ENCODE measurements at places on chromosomes 12 and 14.

- DNase-seq: no peak
Measured at GRCh38 chr12:42360747-42361403, 34.9 kb downstream of the PPHLN1 start.

GRCh38 chr12:24853588-24853987 is 95.3 kb downstream of the BCAT1 start:
- no peak for DNase-seq

DNA sequence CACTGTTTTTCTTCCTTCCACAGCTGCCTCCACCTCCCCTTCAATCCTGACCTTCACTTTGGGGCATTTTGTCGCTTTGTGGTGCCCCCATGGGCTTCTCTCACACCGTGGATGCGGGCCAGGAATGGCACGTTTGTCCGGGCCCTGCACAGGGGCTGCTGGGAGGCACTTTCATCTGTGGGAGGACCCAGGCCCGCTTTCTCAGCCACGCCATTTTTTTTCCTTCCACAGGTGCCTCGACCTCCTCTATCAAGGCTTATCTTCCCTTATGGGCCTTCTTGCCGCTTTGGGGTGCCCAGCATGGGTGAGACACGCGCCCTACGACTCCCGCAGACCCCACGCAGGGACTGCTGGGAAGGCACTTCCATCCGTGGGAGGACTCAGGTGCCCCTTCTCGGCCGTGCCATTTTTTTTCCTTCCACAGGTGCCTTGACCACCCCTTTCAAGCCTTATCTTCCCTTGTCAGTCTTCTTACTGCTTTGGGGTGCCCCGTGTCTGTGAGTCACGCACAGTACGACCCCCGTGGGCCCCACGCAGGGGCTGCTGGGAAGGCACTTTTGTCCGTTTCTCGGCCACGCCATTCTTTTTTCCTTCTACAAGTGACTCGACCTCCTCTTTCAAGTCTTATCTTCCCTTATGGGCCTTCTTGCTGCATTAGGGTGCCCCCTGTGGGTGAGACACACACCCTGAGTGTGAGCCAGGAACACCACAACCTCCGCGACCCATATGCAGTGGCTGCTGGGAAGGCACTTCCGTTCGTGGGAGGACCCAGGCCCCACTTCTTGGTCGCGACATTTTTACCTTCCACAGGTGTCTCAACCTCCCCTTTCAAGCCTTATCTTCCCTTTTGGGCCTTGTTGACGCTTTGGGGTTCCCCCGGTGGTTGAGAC is 270.7 kb downstream of the ALG10 start:
- DNase-seq: no peak

GRCh38 chr12:109645708-109646107 is 67.9 kb upstream of the FAM222A start:
- DNase-seq: no peak

- no peak for DNase-seq
Measured at GRCh38 chr14:100603341-100604120, 16.3 kb upstream of the BEGAIN start.

DNA sequence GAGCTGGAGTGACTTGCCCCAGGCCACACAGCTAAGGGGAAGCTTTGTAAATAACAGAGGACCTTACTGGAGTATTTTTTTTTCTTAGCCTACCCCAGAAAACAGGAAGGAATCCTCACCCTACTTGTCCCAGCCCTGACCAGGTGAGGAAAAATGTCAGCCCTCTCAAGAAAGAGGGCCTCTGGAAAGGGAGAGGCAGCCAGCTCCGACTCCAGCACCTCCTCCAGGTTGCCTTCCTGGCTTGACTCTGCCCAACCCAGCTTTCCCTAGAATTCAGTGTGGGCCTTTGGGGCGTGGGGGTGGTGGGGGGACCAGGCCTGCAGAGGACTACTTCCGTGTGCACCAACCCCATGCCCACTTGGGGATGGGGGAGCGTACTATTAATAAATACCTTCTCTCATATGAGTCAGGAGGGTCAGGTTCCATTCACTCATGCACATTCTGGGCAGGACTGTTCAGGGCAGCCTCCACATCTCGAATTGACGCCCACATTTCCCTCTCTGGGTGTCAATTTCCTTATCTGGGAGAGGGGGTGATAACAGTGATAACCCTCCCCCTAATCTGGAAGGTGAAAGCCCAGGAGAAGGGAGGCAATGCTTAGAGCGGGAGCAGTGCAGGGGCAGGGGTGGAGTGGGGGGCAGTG is 5.2 kb downstream of the RHOF start:
- DNase-seq: no peak

DNA sequence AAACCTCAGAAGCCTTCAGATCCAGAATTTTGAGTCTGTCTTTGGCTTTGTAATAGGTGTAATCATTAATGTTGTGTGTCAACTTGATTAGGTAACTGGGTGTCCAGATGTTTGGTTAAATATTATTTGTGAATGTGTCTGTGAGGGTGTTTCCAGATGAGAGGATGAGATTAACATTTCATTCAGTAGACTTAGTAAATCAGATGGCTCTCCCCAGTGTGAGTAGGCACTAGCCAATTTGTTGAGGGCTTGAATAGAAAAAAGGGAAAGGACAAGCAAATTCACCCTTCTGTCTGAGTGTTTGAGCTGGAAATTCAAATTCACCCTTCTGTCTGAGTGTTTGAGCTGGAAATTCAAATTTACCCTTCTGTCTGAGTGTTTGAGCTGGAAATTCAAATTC is 932.2 kb downstream of the SLC6A15 start:
- no peak for DNase-seq

GRCh38 chr12:68139941-68140340 is 19.6 kb downstream of the IFNG start:
- DNase-seq: no peak

- DNase-seq: no peak
Measured at GRCh38 chr12:103771466-103771865, 69.6 kb downstream of the NT5DC3 start.

GRCh38 chr12:69984241-69984640 is 159.2 kb downstream of the MYRFL start:
- no peak for DNase-seq

DNA sequence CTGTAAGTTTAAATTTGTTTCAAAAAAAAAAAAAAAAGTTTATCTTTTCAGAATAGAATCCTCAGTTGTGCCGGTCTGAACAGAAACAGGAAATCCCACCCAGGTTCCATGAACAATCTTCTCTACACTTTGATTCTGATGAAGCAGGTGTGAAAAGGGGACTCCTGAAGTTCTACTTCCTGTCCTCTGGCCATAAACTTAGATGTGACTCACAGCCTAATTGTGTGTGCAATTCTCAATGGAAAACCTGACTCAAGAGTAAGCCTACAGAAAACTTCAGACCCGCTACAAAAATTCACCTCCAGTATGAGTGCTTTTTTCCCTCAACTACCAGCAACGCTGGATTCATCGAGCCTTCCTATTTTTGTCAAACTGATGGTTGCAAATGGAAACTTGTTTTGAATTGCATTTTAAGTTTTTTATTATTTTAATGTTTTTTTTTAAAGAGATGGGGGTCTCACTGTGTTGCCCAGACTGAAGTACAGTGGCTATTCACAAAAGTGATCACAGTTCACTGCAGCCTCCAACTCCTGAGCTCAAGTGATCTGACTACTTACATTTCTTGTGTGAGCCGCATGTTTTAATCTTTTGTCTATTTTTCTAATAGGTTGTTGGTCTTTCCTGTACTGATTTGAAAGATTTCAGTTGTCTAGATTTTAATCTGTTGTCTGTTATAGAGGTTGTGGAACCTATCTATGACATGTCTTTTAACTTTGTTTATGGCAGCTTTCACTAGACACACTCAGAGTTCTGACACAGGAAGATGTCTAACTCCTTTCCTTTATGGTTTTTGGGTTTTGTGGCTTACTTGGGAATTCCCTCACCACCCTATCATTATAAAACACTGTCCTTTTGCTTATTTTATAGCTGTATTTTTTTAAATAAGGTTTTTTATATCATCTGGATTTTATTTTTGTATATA is 37.6 kb downstream of the ATG14 start:
- DNase-seq: peak; percentile 84

DNA sequence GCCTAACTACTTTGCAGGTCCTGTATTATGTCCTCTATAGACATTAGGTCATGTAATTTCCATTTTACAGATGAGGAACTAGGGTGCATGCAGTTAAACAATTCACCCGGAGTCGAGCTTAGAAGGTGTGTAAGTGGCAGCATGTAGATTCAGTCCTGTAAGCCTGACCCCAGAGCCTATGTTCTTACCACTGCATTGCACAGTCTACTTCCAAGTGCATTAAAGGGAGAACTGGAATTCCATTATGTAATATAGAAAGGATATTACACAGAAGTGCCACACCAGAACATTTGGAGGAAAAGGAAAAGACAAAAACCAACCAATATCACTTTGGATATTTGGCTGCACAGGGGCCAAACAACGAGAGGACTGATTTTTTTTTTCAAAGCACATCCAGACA is 1.2 kb downstream of the GLT8D2 start:
- no peak for DNase-seq

DNA sequence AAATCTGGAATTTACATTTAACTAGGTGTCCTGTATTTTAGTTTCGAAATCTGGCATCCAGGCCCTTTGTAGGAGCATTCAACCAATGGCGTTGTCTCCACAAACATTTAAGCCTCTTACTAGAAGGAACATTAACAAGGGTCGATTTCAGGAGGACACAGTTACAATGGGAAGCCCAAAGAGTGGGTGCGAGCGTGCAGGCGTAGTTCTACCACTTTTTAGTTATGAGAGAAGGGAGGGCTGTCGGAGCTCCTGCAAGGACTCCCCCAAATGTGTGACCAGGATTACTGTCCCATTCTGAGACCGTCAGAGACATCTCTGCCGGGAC is 365 bp upstream of the ABHD4 start:
- DNase-seq: no peak

DNA sequence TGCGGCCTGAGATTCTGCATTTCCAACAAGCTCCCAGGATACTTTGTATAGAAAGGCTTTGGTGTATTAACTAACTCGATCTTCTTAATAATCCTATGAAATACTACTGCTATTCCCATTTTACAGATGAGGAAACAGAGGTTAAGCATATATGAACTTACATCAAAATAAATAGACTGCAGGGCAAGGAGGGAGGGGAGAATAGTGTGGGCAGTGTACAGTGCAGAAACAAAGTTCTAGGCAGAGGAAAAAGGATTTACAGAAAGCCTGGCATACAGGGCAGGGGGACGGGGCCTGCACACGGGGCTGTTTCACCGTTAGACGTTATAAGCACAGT is 19.0 kb downstream of the NINJ2 start:
- no peak for DNase-seq

DNA sequence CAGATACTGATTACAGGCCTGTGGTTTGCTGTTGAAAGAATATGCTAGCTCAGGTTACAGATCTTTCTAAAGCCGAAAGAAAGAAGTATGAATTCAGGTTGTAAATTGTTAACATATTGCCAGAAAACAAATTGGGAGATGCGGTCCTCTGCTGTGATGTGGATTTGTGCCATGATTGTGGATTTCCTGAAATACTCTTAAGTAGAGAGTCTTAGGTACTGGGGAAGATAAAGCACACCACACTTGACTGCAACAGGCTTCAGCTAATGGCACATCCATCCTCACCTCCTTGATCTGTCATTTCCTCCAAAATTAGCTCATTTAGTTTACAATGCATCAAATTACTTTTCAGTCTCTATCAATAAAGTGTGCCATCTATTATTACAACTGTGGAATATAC is 279.2 kb downstream of the SYT1 start:
- no peak for DNase-seq

- no peak for DNase-seq
Measured at GRCh38 chr12:120470150-120470784, 719 bp upstream of the SRSF9 start.

GRCh38 chr12:125878483-125878882 is 813.2 kb downstream of the AACS start:
- DNase-seq: no peak

DNA sequence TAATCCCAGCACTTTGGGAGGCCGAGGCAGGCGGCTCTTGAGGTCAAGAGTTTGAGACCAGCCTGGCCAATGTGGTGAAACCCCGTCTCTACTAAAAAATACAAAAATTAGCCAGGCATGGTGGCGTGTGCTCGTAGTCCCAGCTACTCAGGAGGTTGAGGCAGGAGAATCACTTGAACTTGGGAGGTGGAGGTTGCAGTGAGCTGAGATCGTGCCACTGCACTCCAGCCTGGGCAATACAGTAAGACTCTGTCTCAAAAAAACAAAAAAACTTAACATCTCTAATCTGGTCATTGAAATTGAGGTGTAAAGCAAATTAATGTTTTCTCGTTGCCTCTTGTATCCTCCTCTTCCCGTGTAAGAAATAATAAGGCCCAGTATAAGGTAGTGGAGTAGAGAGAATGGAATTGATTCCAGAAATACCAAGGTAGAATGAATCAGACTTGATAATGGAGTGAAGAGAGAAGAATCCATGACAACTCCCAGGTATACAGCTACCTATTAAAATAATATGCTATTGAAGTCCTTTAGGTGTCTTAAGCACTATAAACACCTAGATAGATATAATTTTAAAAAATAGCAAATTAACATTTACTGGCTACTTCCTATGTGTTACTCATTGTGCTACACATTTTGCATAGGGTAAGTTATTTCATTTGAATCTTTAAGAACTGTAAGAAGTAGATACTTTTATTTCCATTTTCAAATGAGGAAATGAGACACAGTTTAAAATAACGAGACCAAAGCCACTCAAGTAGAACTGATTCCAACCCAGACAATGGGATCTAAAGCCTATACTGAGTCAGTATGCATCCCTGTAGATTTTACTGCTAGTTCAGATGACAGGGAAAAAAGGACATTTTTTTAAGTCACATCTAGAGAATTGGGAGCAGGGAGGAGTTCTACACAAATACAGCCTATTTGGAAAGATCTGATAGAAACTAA is 23.2 kb downstream of the RAP1B start:
- no peak for DNase-seq

DNA sequence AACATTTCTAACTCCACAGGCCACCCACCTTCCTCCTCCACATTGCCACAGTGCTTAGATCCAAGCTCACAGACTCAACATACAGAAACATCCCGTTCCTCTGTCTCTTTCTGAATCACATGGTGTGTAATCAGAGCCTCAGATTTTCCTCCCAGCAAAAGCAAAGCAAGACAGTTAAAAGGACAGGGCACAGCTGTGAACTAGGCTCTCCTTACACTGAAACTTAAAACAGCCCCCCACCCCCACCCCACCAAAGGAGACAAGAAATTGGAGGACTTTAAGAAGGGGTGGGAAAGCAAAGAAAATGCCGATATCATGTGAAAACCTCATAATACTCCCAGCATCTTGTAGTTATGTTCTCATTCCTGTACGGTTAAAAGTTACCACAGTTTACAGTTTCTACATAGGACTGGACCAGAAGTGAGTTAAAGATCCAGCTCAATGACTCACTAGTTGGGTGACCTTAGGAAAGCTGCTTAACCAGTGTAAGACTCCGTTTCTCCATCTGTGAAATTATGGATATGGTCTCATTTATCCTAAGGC is 4.8 kb downstream of the YBX3 start:
- no peak for DNase-seq

GRCh38 chr12:84660139-84660538 is 252.5 kb downstream of the SLC6A15 start:
- no peak for DNase-seq

Data from CD4-positive, alpha-beta memory T cell (primary cell).